ENCODE measurements at places on chromosomes 4 and X. TPM values are rescaled to one million over a fixed set of nuclear protein-coding genes. Genes with fewer than 3 reads are reported as not detected.

DNA sequence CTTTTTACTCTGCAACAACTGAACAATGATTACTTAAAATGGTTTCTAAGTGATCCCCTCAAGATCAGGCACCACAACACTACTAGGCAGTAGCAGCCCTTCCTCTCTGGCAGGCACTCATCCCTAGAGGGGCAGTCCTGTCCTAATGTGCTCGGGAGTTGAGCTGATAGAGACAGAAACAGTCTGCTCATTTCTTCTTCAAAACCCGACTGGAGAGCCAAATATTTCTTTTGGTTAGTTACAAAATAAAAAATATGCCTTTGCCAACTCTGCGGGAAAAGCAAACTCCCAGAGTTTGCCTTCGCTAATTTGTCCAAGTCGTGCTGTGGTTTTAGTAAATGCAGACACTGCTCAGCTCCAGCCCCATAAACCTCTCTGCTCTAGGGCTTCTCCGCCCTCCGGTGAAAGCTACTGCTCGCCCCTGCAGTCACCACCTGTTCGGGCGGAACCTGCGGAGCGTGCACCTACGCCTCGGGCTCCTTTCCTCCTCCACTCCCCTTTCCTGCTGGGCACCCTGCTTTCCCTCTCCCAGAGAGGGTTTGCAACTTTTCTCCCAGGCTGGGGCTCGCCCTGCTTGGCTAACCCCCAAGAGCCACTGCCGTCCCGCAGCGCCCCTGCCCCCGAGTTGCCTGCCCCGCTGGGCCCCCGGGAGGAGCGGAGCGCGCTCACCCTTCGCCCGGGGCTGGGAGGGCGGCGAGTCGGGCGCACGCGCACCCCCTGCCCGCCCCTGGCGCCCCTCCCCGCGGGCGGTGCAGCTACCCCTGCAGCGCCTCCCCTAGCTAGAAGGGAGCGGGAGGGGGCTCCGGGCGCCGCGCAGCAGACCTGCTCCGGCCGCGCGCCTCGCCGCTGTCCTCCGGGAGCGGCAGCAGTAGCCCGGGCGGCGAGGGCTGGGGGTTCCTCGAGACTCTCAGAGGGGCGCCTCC lies at the start of gene NPNT:
NPNT (plus strand) TSS at position 812 of the 923 bp plus-strand sequence. CDS start 182 bp downstream, outside the sequence.
- no peak for DNase-seq

- DNase-seq: peak; percentile 69
These were observed 72.0 kb upstream of the GPRIN3 start for GRCh38 chr4:89379511-89380044.

- DNase-seq: no peak
These were observed 69.6 kb downstream of the KIT start for GRCh38 chr4:54727346-54727745.

The PCDH11X gene
- not detected for total RNA-seq

GRCh38 chr4:129545599-129546278 lies 449.8 kb downstream of the C4orf33 start:
- DNase-seq: peak; percentile 100

The CLDN34 gene
- total RNA-seq: 0.20 TPM

DNA sequence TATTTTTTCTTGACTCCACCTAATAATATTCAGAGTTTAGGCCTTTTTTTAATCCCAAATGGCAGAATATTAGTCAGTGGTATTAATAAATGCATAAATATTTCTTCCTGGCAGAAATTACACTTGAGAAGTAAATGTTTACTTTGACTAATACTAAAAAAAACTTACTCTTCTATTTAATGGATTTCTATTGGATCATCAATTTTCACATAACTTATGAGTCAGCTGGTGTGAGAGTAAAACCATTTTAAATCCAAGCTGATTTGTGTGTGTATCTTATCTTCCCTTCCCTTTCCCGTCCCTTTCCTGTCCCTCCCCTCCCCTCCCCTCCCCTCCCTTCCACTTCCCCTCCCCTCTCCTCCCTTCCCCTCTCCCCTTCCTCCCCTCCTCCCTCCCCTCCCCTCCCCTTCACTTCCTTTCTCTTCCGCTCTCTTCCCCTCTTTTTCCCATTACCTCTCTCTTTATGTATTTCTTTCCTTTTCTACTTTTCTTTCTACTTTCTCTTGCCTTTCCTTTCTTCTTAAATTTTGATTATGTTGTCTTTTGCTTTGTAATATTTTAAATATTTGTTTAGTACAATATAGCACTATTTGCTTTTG lies 630.1 kb upstream of the EPHA5 start:
- DNase-seq: no peak

DNA sequence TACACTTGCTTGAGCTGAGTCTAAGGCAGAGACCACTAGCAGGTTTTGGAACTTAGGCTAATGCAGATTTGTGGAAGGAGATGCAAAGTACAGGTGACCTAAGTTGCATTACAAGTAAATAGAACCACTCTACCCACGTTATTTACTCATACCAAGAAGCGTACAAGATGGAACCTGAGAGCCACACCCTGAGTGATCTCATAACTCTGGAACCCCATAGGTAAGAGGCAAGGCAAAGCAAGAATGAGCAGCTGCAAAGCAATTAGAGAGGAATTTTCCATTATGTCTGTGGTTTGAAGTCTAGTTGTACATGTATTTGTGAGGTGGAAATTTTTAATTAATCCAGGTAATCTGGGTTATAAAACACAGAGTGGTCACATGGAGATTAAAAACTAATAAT lies 55.4 kb downstream of the CC2D2A start:
- no peak for DNase-seq

- DNase-seq: no peak
These were observed 924.3 kb upstream of the SLIT2 start for GRCh38 chr4:19327364-19327763.

The EXOC1 gene
- 32.7 TPM for total RNA-seq

The CCNQ gene
- 31.9 TPM for total RNA-seq

The LEF1 gene
- not detected for total RNA-seq
